Midbrain (tissue), 1 donor: ENCODE measurements at places on chromosomes 3 and 15.

- DNase-seq, result no peak
Measured at GRCh38 chr15:99906793-99907192, 173.6 kb upstream of the LYSMD4 start.

- DNase-seq, result no peak
Measured at GRCh38 chr15:75143738-75144334, 57.8 kb upstream of the C15orf39 start.

DNA sequence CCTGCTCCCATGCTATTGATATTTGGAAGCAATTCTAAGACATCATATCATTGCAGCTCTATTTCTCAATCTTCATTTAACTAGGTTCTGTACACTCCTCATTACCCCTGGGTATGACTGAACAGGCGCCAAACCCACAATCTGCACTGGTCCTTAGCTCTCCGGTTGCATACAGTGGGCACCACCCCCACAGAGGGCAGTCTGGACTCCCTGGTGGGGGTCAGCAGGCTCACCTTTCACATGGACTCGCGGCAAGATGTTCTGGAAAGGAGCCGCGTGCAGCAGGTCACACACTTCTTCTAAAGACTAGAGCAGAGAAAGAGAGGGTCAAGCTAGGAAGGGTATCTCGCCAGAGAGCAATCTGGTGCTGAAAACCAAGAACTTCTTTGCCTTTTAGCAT is 36.5 kb downstream of the NIPA2 start:
- no peak for DNase-seq

- DNase-seq, result no peak
Measured at GRCh38 chr3:134350861-134351311, 23.4 kb downstream of the AMOTL2 start.

GRCh38 chr3:155737844-155738460 is 6.9 kb downstream of the PLCH1 start:
- peak; percentile 16 for DNase-seq

DNA sequence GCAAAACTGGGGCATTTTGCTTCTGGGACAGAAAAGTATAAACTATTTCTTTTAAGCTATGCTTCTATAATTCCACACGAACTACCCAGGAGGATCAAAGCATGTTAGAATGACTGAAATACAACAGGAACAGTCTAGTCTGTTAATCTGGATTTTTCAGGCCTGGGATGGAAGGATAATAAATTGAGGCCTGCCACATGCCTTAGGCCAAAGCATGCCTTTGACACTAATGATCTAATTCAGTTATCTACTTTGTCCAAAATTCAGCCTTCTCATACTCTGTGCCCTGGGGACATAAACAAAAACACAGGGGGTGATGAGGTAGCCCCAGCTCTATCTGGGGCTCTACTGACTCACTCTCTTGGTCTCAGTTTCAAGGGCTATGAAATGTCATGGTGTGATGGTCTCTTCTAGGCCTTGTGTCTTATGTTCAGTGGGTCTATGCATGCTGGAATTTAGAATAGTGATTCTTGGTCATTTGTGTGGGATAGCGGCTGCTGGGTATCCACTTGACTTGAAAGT is 32.5 kb downstream of the GAP43 start:
- no peak for DNase-seq

- no peak for DNase-seq
Measured at GRCh38 chr15:80958818-80959495, 30.7 kb downstream of the MESD start.

- DNase-seq, result no peak
Measured at GRCh38 chr15:41464889-41465580, 28.6 kb upstream of the ITPKA start.

- DNase-seq, result no peak
Measured at GRCh38 chr15:89118481-89118989, 30.3 kb downstream of the ABHD2 start.

DNA sequence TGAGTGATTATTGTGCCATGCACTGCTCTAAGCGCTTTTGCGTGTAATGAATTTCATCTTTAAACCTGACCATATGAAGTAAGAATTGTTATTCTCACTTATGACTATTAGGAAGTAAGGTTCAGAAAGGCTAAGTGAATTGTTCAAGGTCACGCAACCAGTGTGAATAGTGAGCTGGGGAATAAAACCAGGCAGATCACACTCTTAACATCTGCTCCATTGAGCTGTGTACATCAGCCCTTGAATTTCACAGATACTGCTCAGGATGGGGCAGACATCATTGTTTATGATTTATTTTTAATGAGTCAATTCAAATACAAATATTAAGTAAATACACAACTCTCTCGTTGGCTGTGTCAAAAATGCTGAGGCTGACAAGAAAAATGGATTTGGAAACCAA is 184.5 kb downstream of the FNDC3B start:
- no peak for DNase-seq

DNA sequence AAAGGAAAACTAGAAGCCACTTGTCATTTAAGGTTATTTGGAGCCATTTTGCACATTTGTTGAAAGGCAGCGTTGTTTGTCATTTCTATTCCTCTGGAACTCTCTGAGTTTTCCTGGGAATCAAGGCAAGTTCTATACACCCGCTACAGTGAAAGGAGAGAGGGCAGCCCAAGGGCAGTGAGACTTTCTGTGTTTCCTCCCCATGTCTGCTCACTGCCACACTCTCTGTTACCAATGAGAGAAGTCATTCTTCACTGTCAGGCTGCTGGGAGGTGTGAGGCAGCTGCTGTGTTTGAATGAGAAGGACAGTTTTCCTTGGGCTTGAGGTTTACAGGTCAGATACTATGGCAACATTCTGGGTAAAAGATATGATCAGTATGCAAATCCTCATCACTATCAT is 36.0 kb downstream of the ATP13A5 start:
- peak; percentile 8 for DNase-seq

DNA sequence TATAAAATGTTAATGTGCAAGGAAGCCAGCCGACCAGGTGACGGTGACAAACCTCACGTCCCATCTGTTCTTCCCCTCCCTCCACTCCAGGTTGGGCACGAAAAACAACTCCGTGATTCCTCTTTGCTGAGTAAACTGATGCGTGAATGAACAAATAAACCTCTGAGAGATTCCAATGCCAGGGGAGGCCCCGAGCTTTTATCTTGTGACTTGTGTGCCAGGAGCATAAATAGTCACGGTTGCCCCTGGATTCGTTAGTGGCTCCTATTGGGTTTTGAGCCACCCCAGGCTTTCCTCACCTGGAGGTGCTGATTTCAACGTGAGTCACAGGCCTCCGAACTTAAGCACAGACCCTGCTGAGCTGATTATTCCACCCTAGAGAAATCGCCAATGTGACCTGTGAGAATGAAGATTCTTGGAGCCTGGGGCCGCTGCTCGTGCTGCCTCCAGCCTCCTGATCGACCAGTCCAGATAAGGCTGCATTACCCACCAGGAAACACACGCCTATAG is 119.2 kb downstream of the SHQ1 start:
- DNase-seq, result no peak

DNA sequence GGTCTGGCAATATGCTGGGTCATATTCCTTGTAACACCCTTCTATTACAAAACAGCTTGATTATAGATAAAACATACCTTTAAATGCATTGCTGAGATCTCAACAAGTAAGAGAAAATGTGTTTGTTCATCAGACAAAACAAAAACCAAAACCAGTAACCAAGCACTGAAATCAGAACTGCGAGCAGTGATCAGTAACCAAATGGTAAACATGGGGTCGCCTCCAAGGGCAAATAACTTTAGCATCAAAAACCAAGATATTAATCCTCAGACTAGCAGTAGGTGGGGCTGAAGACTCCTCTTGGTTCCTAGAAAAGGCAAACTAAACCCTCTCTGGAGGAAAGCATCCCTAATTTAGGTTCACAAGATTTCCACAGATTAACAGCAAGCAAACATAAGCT is 6.6 kb upstream of the HESX1 start:
- DNase-seq, result no peak

DNA sequence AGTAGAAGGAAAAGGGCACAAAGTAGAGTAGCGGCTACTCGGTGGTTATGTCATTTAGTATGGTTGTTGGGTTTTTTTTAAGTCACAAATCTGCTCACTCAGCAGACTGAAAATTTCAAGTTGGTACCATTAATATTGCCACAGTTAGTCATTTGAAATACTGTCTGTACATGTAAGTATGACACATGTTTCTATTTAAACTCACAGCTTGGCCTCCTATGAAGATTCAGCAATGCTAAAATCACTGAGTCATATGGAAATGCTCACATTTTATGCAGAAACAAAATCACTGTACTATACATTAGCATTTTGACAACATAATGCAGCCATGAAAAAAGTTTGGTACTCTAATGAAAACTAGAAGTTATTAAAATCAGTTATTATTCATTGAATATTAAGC is 571.9 kb downstream of the TAFA4 start:
- DNase-seq, result no peak

GRCh38 chr15:50066666-50067065 is 52.4 kb downstream of the ATP8B4 start:
- DNase-seq, result no peak

DNA sequence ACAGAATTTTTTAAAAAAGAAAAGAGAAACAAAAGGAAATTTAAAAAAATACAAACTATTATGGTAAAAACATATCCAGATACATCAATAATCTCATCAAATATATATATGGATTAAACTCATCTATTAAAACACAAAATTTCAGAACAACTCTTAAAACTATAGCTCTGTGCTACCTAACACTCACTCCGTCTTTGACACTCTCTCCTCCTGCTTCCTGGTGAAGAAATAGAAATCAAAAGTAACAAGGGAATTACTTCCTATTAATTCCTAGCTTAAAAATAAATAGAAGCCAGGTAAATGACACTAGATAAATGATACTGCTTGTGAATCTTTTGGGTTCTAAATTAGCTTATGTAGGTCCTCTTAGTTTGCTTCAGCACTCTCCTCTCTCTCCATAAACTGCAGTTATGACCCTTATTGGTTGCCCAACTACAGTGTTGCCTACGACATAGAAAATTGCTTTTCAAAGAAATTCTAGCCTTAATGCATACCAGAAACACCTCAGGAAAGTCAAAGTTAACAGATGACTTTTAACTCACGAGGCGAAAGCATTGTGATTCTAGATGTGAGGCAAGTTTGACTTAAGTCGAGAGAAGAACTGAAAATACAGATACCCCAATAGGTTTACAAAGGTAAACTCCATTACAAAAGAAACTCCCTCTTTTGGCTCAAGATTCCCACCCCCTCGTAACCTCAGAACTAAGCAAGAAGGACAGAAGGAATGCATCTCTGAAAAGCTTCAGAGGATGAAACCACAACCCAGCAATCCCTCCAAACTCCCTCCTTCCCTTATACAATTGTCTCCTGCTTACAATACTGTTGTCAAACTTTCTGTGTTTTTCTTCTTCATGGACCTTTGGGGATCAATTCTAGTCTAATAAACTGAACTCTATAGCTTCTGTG is 394.7 kb downstream of the FGF12 start:
- no peak for DNase-seq

DNA sequence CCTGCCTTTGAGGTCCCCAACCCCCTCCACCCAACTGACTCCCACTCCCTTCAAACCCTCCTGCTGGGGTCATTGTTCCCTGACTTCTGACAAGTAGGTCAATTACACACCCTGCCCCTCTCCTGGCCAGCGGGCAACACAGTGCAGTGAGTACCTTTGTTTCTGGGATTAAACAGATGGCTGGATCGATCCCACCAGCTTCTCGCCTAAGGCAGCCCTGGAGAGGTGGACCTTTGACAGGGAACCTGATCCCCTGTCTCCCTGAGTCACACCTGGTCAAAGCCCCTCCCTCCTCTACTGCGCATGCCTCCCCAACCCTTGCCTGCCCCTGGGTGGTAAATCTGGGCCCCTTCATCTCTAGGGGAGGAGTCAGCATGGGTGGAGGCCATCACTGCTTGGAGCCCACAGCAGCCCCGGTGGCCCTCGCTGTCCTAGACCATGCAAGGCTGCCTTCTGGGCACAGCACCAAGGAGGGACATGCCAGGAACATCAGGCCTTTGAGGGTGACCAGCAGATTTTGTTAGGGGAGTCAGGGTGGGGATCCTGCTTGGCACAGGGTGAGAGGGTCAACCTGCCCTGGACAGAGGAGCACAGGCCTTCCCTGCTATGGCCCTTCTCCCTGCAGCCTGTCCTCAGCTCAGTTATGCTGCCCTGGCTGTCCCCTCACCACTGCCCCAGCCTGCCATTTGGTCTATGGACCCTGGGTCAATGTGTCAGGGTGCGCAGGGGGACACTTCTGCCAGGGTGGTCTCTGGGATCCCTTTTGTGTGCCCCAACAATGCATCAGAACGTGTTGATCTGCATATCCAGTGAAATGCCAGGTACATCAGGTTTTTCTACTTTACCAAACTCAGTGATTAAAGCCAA is 9.8 kb upstream of the PRR23E start:
- no peak for DNase-seq

- DNase-seq, result no peak
Measured at GRCh38 chr3:161414907-161415306, 43.6 kb upstream of the SPTSSB start.

DNA sequence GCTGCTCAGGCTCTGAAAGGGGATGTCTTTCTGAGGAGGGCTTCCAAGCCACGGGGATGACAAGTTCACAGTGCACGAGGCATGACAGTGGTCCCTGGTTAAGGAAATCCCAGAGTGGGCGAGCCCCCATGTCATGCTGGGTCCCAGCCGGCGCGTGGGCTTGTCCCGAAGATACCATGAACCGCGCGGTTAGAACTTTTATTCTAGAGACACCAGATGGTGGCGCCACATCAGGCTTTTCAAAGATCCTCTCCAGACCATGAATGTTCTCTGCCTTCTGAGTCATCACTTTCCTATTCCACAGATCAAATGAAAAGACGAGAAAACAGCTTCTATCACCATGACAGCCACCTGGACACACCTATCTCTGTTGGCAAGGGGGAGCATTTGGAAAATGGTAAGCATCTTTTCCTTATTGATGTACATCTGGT is 227.8 kb upstream of the LYSMD4 start:
- peak; percentile 15 for DNase-seq

- peak; percentile 91 for DNase-seq
Measured at GRCh38 chr15:68620721-68621527, 42.1 kb downstream of the CORO2B start.

- peak; percentile 73 for DNase-seq
Measured at GRCh38 chr3:189148081-189148507, 23.7 kb upstream of the TPRG1 start.

DNA sequence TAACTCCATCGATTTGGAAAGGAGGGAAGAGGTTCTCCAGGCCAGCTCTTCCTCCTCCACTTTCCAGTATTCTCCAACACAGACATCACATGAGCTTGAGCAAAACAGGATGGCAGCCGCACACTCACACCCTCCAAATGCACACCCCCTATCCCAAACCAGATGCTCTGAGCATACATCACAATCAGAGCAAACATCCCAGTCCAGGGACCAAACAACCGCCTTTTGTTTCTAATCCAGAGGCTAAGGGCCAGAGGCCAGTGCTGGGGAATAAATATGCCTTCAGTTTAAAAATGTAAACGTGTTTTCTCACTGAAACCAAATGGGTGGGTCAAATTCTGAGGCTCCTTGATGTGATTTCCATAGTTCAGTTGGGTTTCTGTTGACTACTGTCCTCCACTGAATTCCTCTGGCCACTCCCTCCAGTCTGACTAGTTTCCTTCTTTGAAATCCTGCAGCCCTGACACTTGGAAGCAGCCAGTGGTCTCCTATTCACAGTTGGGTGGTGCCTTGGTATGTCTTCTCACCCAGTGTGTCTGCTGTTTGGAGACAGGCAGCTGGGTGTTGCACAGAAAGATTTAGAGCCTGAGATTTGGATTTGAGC is 19.2 kb upstream of the MFGE8 start:
- peak; percentile 86 for DNase-seq
